ENCODE measurements at places on chromosomes 12 and 14.
A peak's percentile ranks its signal among the peaks of the same experiment; 100 is the strongest.

DNA sequence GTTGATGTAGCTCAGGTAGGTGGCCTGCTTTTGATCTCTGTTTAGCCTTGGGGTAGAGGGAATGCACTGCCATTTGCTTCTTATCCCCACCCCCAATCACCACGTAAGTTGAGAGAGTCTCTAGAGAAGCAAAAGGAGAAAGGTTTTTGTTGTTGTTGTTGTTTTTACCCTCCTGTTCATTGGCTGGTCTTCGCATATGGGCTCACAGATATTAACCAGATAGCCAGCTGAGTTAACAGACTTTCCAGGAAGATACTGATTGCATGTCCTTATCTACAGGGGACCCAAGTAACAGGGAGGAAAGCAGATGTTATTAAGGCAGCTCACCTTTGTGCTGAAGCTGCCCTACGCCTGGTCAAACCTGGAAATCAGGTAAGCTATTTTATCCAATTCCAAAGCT, 2.9 kb downstream of the PA2G4 start:
- no peak for DNase-seq

- no peak for DNase-seq
These were observed 1154.8 kb downstream of the TMEM121 start for GRCh38 chr14:106681161-106681560.

DNA sequence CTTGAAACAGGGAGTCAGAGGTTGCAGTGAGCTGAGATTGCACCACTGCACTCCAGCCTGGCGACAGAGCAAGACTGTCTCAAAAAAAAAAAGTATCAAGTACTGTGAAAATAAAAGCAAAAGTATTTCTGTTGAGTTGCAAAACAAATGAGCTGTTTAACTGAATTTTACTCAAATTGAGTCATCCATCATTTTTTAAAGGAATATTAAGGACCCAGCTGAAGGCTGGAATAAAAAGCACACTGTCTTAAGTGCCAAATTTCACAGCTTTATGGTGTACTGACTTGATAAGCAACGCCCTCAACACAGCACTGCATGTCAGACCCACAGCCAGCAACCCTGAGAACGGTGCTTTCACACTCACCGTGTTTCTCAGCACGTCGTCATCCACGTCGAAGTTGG, 57.9 kb downstream of the AMN start:
- DNase-seq: no peak

- no peak for DNase-seq
These were observed 9.4 kb upstream of the LRP1-AS start for GRCh38 chr12:57156701-57157403.

DNA sequence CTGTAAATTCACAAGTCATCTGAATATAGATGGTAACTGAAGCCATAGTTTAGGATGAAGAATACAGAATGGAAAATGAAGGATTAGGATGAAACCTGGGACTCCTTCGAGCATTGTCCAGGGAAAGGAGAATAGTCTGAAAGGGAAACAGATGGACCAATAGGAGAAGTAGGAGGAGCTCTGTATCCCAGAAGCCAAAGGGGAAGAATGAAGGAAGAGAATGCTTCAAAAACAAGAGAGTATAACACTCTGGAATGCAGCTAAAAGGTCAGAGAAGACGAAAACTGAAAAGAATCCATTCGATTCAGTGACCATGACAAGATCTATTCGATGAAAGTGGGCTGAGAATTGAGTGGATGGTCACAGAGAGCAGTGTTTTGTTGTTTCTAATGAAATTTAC, 1.0 kb downstream of the GMFB start:
- DNase-seq: peak; percentile 61

DNA sequence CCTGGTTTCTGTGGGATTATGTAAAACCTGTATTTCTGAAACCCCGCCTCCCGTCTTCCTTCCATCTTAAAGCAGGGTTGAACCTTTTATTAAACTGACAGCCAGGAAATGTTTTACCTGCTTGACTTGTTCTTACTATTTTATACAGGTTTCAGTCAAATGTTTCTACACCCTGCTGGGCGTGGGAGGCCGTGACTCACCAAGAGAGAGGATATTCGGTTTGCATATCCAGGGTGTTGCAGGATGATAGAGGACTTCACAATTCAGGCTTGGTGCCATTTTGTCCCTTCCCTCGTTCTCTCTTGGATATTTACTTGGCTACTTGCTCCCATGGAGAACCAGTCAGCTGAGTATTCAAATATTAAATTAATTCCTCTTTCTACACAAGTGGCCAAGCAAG, 69.7 kb downstream of the ARF6 start:
- DNase-seq: no peak

DNA sequence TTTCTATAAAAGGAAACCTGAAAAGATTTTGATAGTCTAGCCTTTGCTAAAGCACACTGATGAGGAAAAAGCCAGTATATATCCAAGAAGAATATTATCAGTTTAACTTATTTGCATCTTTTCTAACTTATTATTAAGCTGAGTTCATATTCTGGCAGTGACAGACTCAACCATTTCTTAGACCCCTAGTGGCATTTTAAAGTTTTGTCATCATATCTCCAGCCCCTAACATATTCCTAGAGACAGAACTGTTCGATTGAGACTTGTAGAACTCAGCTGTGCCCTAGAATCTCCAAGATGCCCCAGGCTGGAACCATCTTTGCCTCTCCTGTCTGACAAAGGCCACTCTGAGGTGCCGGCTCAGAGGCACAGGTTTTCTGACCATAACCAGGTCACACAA, 365.6 kb downstream of the NELL2 start:
- no peak for DNase-seq

DNA sequence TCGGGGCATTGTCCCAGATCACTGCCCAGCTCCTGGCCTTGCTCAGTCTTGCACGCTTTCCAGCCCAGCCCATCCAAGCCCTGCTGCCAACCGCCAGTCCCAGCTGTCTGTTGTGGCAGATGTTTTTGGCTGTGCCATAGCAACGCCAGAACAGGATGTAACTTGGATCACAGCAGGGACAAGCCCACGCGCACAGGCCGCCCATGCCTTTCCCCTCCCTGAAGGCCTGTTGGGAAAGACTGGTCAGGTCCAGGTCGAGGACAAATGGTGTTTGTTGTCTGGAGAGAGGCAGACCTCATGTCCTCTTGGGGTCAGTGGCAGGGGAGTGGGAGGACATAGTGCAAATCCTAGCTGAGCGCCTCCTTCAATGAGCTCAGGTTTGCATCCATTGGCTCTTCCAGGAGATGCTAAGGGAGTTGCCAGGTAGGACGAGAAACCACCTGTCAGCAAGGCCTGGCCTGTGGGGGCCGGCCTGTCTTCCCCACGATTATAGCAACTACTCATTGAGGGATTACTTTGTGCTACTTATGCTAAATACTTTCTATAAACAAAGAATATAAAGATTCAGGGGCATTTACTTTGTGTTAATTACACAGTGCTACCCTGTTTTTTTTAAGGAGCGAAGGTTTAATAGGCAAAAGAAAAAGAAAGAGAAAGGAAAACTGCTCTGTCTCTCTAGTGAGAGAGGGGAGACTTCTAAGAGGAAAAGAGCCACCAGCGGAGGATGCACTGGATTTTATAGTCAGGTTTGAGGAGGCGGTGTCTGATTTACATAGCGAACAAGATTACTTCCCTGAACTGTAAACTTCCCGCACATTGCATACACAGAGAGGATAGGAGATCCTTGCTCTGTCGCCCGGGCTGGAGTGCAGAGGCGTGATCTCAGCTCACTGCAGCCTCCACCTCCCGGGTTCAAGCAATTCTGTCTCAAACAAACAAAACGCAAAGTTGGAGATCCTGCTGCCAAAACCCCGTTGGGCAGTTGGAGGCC, 42.8 kb upstream of the CORO1C start:
- peak; percentile 80 for DNase-seq

- no peak for DNase-seq
These were observed 11.7 kb upstream of the RIPK3 start for GRCh38 chr14:24351517-24351916.

GRCh38 chr14:68459480-68460136, 333.3 kb downstream of the ZFP36L1 start:
- no peak for DNase-seq
